Activated gamma-delta T cell (primary cell): ENCODE measurements at places on chromosomes 4 and X.

DNA sequence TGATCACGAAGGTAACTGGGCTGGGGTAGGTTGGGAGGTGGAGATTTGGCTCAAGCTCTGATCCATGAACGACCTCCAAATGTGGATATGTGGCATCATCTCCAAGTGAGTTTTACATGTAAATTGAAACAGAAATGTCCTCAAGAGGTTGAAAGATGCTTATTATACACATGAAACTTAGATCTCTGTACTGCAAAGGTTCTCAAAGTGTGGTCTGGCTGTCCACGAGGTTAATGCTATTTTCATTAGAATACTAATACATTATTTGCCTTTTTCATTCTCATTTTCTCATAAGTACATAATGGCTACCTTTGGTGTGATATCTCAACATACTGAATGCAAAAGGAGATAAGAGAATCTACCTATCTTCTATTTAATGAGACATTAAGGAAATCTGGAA, 198.2 kb downstream of the RASL11B start:
- DNase-seq = no peak

GRCh38 chr4:132016703-132017350, 1132.3 kb upstream of the PCDH10 start:
- no peak for DNase-seq

DNA sequence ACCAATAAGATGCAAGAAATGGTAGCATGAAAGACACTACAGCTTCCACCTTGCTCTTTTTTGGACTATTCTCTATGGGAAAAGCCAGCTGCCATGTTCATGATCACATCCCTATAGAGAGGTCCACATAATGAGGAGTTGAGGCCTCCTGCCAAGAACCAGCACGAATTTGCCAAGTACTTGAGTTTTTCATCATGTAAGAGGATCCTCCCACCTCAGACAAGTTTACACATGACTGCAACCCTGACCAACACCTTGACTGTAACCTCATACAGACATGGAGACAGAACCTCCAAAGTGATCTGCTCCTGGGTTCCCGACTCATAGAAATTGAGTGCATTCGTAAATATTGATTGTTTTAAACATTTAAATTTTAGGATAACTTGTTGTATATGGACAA, 135.2 kb upstream of the TSPAN5 start:
- DNase-seq = no peak

GRCh38 chr4:102551958-102552565, 50.9 kb downstream of the NFKB1 start:
- DNase-seq = no peak

- DNase-seq = no peak
Observed at GRCh38 chr4:6351246-6352000, 81.8 kb downstream of the WFS1 start.

DNA sequence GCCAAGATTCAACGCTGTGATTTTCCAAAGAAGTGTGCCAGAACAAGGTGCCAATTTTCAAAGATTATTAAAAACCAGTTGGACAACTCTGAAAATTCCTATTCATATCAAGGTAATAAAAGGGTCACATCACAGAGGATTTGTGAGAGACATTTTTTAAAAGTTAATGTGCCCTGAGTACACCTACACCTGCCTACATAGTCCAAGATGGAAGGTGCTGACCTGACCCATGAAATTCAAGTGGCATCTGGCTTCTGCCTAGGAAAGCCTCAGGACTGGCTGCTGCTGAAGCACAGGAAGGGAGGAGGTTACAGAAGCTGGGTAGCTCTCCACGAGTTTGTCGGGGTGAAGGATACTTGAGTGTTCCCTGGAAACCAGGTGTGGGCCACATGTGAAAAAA, 11.4 kb upstream of the ARSJ start:
- DNase-seq = no peak
